ENCODE measurements at places on chromosomes 6 and 20.

DNA sequence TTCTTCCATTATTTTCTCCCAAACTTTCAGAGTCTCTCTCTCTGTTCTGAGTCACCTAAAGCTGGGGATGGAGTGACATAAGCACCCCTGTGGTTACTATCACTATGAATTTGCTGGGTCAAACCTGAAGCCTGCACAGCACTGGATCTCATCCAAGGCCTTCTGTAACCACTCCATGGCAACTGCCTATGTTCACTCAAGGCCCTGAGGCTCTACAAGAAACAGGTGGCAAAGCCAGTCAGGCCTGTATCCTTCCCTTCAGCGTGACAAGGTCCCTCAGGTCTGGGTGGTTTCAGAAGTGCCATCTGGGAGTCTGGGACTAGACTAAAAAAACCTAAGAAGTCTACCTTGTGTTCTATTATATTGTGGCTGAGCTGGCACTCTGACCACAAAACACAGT lies 1278.8 kb upstream of the EYS start:
- no peak for DNase-seq

GRCh38 chr20:12217382-12217781 lies 299.7 kb downstream of the BTBD3 start:
- peak; percentile 66 for DNase-seq

- DNase-seq: peak; percentile 49
Observed at GRCh38 chr6:137900815-137901214, 33.8 kb downstream of the TNFAIP3 start.

GRCh38 chr20:34876406-34877282 lies at the start of gene ACSS2:
Gene ACSS2, plus strand, starts transcription at chr20:34876612. Its CDS starts 34 bp downstream, at chr20:34876646.
- DNase-seq: no peak

DNA sequence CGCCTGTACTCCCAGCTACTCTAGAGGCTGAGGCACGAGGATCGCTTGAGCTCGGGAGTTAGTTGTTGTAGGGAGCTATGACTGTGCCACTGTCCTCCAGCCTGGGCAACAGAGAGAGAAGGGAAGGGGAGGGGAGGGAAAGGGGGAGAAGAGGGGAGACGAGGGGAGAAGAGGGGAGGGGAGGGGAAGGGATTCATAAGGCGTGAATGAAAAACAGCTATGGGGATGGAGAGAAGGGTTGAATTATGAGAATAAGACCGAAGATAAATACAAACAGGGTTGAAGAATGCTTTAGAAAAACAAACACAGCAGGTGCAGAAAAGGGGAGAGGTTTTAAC lies 106.0 kb downstream of the TRIM27 start:
- no peak for DNase-seq

- no peak for DNase-seq
Observed at GRCh38 chr6:83633609-83634008, 75.3 kb downstream of the SNAP91 start.

DNA sequence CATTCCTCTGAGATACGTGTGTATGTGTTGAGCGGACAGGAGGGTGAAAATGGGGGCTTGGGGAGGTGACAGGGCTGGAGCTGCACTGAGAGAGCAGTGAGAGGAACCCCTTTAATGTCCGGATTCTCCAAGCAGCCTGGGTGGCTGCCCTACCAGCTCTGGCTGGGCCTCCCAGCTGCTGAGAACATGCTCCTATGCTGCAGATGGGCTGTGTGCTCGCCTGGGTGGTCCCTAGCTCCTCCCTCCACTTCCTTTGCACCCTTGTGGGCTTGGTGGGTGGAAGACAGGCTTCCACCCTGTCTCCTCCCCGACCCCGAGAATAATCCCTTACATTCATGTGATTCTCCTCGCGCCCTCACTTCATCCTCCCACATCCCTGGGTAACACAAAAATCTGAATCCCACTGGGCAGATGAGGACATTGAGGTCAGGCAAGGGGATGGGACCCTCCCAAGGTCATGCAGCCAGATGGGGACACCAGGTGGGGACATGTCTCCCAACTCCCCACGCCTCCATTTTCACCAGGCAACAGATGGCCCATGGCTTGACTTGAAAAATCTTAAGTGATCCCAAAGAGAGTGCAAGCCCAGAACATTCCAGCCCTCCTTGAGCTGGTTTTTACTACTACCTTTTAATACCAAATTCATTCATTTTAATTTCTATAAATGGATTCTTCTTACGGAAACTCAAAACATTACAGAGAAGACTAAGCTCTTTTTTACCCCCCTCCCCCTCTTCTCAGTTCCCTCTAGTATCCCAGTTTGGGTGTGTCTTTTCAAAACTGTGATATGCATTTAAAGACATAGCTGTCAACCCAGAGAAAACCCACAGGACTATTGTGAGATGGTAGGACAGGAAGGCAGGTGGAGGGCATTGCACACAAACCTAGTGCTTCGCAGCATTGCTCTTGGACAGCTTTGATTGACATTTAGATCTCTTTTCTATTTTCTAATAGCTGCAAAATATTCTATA lies 5.0 kb upstream of the PDRG1 start:
- no peak for DNase-seq

DNA sequence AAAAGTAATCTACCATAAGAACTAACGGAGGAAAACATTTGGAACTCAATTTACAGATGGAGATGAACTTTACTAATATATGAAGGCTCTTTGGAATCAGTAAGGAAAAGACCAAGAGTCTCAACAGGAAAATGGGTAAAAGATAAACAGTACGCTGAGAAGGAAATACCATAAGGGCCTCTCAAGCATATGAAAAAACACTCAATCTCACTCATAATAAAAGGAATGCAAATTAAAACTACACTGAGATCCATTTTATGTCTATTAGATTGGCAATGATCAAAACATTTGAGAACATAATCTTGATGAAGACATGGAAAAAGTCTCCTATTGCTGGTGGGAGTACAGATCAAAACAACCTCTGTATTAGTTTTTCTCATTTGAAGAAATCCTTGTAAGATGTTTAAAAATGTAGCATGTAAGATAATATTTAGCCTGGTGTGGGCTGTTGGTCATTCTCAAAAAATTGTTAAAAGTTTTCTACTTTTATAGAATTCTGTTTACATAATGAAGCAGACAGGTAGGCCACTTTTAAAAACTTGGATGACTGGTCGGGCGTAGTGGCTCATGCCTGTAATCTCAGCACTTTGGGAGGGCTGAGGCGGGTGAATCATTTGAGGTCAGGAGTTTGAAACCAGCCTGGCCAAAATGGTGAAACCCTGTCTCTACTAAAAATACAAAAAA lies 14.5 kb downstream of the REV3L start:
- no peak for DNase-seq

- DNase-seq: no peak
Observed at GRCh38 chr20:8951164-8951563, 117.7 kb upstream of the PLCB4 start.

All from fibroblast of skin of right quadriceps (primary cell).